Stimulated activated CD8-positive, alpha-beta memory T cell treated with anti-CD3 and anti-CD28 coated beads, Interleukin-4, amount 100 ng/mL, for 1 hour (primary cell): ENCODE measurements at places on chromosomes 4 and X.

- DNase-seq, result no peak
These were observed 621.6 kb downstream of the PCDH7 start for GRCh38 chr4:31341601-31342359.

GRCh38 chr4:2302387-2303119 is 40.6 kb upstream of the MXD4 start:
- no peak for DNase-seq

DNA sequence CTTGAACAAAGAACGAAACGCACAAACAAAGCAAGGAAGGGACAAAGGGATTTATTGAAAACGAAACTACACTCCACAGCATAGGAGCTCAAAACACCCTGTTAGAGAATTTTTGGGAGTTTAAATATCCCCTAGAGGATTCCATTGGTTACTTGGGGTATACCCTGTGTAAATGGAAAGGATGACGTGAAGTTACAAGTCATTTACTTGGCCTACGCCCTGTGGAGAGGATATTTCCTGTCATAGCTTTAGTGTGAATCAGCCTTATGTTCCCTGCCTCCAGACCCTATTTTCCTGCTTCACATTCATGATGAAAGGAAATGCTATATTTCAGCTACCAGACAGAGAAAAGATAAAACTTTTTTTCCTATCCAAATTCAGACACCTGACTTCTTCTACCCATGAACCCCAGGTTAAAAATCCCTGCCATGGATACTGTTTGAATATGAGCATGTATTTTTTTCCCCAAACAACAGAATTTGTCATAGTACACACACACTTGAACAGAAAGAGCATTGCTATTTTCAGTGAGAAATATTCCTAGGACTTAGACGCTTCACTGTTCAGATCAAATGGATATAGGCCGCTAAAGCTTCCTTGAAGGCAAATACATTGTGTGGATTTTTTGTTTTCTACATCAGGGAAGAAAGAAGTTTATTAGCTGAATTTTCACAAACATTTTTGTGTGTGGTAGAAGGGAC is 20.4 kb downstream of the PIN4 start:
- no peak for DNase-seq

- no peak for DNase-seq
These were observed 185.5 kb upstream of the TECRL start for GRCh38 chr4:64594723-64595122.

DNA sequence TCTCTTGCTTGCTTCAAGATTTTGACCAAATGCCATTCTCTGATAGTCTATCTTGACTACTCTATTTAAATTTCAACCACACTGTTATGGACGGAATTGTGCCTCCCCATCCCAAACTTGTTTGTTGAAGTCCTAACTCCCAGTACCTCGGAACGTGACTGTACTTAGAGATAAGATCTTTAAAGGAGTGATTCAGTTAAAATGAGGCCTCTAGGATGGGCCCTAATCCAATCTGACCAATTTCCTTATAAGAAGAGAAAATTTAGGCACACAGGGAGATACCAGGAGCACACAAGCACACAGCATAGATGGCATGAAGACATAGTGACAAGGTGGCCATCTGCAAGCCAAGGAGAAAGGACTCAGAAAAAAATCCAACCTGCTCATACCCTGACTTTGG is 269.9 kb downstream of the KCNIP4 start:
- no peak for DNase-seq

- DNase-seq, result no peak
These were observed 13.1 kb downstream of the GPR82 start for GRCh38 chrX:41737065-41737464.

DNA sequence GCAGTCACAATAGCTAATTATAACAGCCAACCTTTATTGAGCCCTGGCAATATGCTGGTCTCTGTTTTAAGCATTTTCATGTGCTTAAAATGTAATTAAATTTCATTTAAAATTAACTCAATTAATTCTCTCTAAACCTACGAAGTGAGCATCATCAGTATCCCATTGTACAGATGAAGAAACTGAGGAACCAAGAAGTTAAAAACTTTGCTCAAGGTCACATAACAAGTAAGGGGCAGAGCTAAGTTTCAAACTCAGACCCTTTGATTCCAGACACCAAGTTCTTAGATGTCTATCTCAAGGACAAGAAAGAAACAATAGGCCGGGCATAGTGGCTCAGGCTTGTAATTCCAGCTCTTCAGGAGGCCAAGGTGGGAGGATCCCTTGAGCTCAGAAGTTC is 55.9 kb upstream of the NFKB1 start:
- DNase-seq, result no peak

DNA sequence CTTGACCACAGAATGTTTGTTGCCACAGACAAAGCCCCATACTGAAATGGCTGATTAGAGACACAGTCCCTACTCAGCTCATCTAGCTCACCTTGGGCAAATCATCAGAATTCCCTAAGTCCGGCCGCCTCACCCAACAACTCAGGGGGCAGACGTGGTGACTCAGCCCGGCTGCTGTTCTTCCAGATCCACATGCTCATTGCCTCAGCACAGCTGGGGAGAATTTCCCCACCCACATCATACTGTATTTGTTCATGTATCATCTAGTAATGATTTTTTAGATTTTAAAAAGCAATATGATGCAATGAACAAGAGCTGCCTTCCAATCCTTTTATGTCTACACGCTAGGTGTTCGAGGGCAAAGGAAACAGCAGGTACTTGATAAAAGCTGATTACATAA is 333.8 kb upstream of the TENM3 start:
- DNase-seq, result no peak

DNA sequence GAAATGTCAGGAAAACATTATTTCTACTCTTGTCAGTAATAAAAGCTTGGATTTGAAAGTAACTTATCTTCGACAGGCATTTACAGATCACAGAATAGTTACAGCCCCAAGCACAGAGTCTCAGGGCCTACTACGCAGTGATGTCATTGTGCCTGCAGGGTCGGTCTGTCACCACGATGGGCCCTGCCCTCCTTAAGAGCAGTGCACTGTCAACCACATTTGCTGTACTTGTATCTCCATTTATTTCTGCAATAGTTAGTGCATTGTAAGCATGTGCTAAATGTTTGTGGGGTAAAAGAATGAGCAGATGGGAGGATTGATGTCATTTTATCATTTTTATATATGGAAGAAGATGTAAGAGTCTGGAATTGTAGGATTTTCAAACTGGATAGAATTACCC is 13.6 kb upstream of the CCKAR start:
- DNase-seq, result no peak

DNA sequence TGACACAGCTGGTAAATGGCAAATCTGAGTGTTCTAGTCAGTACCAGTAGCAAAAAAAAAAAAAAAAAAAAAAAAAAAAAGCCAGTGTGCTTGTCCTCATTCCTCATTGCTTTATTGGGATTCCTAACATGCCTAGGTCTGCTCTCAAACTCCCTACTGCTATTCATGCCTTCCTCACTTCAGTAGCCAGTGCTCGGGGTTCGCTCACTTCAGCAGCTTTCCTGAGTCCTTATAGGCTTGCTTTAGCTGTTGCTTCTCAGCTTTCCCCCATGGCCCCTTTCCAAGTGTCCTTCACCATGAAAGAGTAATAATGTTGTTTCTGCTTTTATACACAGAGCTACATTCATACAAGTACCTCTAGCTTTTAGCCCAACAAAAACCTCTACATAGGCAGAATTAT is 30.8 kb downstream of the SLITRK2 start:
- DNase-seq, result no peak

DNA sequence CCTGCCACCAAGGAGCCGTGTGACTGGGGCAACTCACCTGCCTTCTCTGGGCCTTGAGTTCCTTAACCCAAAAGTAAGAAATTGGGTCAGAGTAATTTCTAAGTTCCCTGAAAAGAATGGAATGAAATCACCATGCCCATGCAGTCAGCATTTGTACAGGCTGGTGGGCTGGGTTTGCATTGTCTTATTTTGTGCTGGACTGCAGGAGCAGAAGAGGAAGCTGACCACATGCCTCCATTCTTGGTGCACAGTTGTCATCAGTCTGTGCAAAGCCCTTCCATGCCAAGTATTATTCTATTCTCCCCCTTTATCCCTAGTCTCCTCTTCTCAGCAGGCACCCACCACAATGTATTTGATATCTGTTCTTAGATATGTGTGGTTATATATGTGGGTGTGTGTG is 56.3 kb downstream of the FHDC1 start:
- DNase-seq, result no peak

GRCh38 chr4:121062521-121062920 is 9.8 kb downstream of the NDNF start:
- DNase-seq, result no peak

GRCh38 chr4:93896516-93896915 is 68.0 kb downstream of the ATOH1 start:
- DNase-seq, result no peak

GRCh38 chr4:148059617-148060180 is 327.8 kb downstream of the ARHGAP10 start:
- DNase-seq, result no peak

- no peak for DNase-seq
These were observed 60.6 kb downstream of the SYTL5 start for GRCh38 chrX:38066934-38067333.

- DNase-seq, result no peak
These were observed 53.5 kb upstream of the VEGFD start for GRCh38 chrX:15437724-15438123.
